Cardiac fibroblast (primary cell): ENCODE measurements at places on chromosomes 3 and 15.

GRCh38 chr15:68785541-68785940 is 35.2 kb downstream of the ANP32A start:
- no peak for DNase-seq

DNA sequence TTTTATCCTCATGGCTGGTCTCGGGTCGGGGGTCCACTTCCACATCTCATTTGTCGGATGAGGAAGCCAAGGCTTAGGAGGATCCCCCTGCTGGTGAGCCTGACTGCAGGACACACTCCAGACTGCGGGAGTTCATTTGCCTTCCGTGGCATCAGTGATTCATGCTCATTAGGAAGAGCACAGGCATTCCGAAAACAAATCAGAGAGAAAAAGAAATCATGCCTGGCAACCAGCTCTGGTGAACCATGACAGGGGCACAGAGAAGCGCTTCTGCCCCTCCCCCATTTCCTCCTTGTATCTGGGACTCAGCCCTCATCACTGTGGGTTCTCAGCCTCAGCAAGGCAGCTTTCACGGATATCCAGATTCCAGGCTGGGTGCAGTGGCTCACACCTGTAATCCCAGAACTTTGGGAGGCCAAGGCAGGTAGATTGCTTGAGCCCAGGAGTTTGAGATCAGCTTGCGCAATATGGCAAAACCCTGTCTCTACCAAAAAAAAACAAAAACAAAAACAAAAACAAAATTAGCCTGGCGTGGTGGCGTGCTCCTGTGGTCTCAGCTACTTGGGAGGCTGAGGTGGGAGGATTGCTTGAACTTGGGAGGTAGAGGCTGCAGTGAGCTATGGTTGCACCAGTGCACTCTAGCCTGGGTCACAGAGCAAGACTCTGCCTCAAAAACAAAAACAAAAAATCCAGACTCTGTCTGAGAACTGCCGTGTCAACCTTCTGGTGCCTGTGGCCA is 28.4 kb downstream of the IRAK2 start:
- peak; percentile 97 for DNase-seq

DNA sequence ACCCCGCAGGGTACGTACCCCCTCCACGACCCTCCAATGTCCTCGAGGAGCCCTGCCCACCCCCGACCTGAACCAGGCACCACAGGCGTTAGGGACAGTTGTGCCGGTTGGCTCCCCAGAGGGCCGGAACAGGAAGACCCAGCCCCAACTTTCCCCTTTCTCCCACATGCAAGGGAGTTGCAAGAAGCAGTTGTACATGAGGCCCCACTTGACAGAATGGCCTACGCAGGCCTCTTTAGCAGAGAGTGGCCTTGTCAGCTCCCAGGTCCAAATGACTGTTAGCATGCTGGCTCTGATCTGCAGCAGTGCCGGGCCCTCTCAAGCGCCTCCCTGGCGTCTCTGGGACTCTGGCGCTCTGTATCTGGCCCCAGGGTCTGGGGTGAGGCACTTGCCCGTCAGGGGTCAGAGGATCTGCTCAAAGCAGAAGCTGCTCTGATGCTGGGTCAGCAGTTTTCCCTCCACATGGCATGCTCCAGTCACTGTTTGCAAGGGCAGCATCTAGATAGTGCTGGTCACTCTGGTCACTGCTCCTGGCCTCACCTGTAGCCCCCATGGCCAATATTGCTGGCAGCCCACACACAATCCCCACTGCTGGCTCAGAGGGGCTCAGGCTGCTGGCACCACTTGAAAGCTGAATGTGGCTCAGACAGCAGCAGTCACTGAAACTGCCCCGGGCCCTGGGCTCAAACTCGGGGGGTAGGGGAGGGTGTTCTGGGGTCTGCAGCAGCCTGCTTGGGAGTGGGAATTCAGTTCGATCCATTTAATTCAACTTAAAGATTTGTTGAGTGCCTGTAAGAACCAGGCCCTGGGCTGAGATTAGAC is 254.5 kb downstream of the FAM43A start:
- DNase-seq = no peak

GRCh38 chr3:134331811-134332199 is 42.4 kb downstream of the AMOTL2 start:
- DNase-seq = no peak

GRCh38 chr3:86887876-86888275 is 103.1 kb downstream of the VGLL3 start:
- peak; percentile 18 for DNase-seq

DNA sequence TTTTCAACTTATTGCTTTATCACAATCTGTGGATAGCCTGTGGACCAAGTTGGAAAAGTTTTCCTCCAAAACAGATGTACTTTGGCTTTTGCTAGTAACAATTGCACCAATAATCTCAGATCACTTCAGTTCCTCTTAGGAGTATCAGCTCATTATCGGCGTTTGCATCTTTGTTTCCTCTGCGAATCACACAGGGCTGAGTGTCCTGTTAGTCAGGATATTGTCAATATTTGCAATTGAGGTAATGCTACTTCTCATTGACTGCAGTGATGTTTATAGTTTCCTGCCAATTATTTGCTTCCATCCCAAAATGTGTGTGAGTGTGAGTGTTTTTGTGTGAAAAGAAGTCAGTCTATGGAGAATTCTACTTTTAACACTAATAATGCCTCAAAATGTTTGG is 545.0 kb downstream of the SI start:
- DNase-seq = no peak

GRCh38 chr3:30347679-30348216 is 258.7 kb upstream of the TGFBR2 start:
- peak; percentile 98 for DNase-seq

GRCh38 chr3:185250653-185251052 is 3.2 kb downstream of the EHHADH start:
- no peak for DNase-seq

DNA sequence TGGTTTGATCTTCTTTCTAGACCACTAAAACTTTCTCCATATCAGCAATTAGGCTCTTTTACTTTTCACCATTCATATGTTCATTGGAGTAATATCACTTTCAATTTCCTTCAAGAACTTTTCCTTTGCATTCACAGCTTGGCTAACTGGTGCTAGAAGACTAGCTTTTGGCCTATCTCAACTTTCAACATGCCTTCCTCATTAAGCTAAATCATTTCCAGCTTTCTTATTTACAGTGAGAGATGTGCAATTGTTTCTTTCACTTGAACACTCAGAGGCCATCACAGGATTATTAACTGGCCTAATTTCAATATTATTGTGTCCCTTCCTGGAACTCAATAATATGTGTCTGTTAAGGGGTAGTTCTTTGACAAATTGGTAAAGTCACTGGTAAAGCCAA is 42.8 kb upstream of the PLOD2 start:
- DNase-seq = no peak

DNA sequence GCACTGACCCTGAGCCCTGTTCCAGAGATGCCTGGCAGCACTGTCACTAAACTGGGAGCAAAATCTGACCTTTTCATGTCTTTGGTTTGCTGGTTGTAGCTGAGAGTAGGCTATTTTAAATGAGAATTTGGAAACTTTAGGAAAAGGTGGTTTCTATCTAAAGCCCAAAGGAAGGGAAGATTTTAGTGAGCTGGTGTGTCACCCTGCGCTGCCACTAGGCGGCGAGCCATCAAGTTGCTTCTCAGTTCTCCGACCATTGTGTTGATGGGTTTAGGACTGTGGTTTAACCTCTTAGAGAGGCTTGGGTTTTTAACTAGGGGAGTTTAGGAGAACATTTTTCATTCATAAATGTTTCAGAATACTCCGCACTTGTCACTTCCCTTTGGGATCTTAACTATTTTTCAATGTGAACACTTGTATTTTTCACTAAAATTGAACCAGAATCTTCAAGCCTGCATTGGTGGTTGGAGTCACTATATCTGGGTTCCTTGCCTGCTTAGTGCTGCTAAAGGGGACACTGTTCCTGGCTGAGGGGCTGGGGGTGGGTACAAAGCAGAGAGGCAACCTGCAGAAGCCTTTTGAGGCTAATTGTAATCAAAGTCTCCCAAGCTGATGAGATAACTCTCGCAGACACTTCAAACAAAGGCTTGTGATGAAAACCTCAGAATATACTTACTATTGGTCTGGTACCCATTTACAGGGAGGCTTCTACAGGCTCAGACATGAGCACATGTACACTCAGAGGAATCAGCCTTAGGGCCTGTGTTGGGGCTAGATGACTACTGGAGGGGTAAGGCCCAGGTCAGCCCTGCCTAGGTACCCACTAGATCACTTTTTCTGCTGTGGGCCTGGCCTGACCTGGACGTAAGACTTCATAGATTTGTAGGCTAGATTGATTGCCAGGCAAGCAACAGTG is 16.8 kb downstream of the EXOSC7 start:
- DNase-seq = peak; percentile 48

GRCh38 chr15:92117261-92117731 is 263.8 kb downstream of the SLCO3A1 start:
- DNase-seq = peak; percentile 74

DNA sequence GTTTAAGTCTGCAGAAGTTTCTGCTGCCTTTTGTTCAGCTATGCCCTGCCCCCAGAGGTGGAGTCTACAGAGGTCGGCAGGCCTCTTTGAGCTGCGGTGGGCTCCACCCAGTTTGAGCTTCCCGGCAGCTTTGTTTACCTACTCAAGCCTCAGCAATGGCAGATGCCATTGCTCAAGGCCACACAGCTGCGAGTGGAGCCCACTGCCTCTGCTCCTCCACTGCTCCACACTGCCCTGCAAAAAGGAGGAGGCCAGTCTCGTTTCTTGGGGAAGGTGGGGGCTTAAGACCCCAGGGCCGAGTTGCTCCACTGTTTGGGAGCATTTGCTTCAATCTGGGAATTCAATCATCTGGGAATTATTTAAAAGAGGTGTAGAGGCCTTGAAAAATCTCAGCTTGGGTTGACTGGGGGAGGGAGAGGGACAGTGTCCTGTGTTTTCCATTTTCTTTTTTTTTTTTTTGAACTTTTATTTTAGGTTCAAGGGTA is 144.6 kb upstream of the MEF2A start:
- DNase-seq = peak; percentile 38

GRCh38 chr3:122299872-122300460 is 25.1 kb upstream of the CSTA start:
- peak; percentile 7 for DNase-seq

- no peak for DNase-seq
These were observed 14.5 kb downstream of the NCEH1 start for GRCh38 chr3:172696357-172696756.

- DNase-seq = peak; percentile 50
These were observed 45.0 kb upstream of the FGF12 start for GRCh38 chr3:192772240-192772894.

DNA sequence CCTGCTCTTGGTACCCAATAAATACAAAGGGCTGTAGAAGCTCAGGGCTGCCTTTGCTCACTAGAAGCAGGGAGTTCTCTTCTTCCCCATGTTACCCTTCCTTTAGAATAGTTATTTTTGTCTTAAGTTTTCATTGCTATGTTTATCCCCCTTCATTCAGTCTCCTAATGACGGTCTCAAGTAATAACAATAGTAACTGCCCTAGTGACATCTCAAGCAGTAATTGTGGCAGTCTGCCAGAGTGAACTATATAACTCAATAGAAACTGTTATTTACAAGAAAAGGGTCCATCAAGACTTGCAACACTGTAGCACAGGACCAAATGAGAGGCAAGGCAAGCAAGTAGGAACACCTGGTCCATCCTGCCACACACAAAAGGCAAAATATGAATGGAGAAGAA is 32.5 kb upstream of the SIN3A start:
- DNase-seq = no peak

DNA sequence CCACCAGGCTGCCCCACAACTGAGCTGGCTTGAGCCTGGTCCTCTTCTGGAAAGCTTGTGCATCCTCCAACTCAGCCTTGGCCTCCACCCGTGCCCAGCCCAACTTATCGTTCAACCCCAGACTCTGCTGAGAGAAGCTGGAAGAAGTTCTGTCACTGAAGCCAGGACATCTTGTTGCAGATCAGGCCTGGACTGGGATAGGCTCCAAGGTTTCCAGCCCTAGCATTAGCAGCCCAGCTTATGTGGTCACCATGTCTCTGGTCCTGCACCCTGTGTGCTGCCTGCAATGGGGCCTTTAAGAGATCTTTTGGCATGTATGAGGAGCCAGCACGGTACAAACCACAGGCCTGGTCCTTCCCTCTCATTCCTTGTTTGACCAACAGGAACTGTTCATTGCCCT is 15.2 kb upstream of the CAMP start:
- no peak for DNase-seq

- DNase-seq = peak; percentile 78
These were observed 10.7 kb downstream of the GCNT3 start for GRCh38 chr15:59622289-59622688.

DNA sequence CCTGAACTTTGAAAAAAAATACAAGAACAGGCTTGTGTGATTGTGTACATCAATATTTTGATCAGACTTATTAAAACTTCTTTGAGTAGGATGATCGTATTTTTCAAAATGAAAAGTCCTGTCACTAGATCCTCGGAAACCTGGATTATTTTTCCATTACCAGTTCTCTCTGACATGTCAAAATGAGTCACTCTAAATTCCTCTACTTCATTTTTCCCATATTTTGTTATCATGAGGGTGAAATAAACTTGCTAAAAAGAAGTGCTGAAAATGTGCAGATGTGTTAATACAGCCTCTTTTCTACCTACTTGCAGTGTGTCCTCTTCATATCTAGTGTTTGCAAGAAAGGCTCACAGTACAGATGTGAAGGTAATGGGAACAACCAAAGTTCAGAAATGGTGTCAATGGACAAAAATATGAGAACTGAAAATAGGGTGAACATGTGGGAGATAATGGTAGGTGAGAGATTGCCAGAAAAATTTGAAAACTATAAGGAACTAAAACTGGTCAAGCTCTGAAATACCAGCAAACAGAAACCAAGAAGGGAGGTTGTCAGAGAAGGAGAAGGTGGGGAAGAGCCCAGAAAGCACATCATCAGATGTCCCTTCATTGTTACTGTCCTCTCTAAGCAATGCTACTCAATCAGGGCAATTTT is 108.2 kb downstream of the EOMES start:
- DNase-seq = peak; percentile 59

DNA sequence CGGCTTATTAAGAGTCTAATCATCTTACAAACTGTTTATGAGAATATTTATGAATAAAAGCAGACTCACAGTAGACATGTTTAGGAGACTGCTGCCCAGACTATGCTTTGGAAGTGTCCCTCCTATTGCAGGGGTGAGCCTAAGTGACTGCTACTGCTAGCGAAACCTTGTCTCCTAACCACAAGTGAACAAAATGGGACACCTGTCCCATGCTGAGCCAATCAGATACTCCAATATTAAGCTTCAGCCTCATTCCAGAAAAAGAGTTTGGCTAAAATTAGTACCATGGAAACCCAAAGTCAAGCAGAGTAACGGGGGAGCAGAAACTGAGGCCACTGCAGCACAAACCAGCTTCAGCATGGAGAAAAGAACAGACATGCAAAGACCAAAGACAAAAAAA is 4.6 kb downstream of the DENND6A start:
- no peak for DNase-seq

GRCh38 chr3:26719134-26719533 is 96.6 kb downstream of the LRRC3B start:
- no peak for DNase-seq
